ENCODE measurements at places on chromosomes 6 and 20.

DNA sequence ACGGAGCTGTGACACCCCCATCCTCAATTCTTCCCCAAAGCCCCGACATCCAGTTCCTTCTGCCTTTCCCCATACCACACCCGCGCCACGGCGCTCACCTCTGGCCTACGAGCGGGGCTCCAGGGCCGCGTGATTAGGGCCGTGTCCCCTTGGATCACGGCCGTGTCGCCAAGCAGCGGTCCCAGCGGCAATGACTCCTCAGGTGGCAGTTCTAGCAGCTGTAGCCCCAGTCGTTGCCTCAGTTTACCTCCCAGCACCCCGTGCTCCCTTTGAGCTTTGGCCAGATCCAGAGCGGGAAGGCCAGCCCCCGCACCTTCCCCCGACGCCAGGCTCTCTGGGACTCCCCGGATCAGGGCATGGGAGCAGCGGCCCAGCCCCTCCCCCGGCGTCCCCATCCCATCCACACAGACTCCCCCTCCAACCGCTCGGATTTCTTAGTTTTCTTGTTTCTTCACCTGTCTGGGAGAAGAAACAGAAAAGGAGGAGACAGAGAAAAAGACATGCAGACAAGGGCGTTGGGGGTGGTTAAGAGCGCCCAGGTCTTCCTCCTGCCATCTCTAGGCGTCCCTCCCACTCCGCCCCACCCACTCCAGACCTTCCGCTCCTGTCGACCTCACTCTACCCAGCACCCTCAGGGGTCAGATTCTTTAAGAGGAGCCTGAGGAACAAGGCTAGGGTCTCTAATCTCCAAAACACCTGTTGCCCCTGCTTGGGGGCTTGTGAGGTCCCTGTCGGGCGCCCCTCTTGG, at the start of gene DDAH2:
TSS of gene DDAH2 (minus strand) at position 533 of the 748 bp plus-strand sequence. CDS start at position 395, 138 bp downstream.
- no peak for DNase-seq

GRCh38 chr20:62652041-62652893, 10.0 kb downstream of the SLCO4A1 start:
- peak; percentile 84 for DNase-seq

- DNase-seq, result no peak
Observed at GRCh38 chr20:36975099-36975818, 23.8 kb upstream of the SAMHD1 start.

DNA sequence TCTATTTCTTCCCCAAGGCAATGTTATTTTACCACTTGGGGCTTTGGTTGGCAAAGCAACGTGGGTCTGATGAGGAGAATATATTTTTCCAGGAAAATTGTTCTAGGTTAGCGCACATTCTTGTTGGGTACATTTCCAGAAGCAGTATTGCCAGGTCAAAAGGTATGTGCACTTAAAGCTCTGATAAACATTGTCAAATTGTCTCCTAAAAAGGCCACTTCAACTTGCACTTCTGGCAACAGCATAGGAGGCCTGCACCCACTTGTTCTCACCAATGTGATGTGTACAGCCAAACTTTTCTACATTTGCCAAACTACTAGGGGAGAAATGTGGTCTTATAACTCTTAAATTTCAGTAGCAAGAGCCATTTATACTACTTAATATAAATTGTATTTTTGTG, 197.5 kb upstream of the COL21A1 start:
- DNase-seq, result no peak

GRCh38 chr6:35030099-35030498, 111.0 kb downstream of the TCP11 start:
- DNase-seq, result no peak

Data from esophagus squamous epithelium (tissue), 5 donors.